ENCODE measurements at places on chromosomes 5 and 9.

- DNase-seq: no peak
Observed at GRCh38 chr5:134609232-134609851, 23.3 kb downstream of the SAR1B start.

DNA sequence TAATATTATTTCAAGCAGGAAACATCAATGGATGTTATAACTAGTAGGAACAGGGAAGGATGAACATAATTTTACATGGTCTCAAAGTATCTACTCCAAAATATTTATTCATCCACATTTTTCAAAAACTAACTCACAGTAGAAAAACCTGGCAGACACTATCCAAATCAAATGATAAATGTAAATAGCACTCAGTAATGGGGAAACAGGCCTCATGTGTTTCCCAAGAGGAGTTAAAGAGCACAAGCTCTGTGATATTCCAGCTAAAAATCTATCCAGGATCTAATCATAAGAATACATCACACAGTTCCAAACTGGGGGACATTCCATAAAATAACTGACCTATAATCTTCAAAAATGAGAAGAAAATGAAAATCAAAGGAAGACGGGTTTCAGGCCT lies 443.1 kb downstream of the ZNF608 start:
- no peak for DNase-seq

DNA sequence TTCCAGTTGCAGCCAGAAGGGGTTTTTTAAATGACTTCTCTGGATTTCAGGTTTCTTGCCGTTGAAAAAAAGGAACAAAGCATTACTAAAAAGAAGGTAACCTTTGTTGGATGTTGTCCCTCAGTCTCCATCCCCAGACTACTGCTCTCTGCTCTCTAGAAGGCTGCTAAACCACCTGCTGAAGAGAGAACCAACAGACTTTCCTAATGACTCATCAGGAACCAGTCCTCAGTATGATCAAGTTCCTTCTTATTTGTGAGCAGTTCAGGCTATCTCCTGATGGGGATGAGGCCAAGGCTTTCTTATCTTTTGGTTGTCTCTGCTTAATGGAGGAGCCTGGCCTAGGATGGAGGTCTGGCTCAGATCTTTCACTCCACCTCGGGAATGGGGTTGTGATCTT lies 4.1 kb downstream of the KIF4B start:
- DNase-seq: no peak

DNA sequence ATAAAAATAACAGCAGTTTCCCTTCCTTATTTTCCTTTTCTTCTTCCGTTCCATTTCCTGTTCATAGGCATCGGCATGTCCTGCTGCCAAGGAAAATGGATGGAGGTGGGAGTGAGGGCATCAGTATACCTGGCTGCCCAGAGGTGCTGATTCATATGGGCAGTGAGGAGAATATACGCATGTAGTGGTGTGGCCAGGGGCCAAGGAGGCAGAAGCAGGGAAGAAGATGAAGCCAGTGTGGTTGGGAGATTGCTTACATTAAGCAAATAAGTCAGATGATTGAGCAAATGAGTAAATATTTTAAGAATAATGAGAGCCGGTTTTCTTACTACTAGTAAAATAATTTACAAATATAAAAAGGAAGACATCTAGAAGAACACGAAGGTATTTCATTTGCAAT lies 344.9 kb upstream of the PAPPA start:
- no peak for DNase-seq

DNA sequence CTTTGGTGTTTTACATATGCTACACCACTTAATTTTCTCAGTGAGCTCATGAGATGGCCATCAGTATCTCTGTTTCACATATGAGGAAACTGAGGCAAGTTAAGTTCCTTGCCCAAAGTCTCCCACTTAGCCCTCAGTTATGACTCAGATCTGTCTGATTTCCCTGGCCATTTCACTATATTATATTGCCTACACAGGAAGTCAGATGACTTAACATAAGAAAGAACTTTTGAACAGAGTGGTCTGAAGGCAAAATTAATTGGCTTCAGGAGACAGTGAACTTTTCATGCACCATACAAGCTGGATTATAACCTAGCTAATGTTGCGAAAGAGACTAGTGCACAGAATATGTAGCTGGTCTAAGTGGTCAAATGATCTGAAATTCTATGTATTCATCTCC lies 221.6 kb downstream of the NFIB start:
- DNase-seq: no peak

GRCh38 chr5:95963650-95964410 lies 2.2 kb upstream of the ELL2 start:
- peak; percentile 47 for DNase-seq

GRCh38 chr5:168420461-168420860 lies 65.8 kb upstream of the RARS1 start:
- DNase-seq: no peak

- peak; percentile 71 for DNase-seq
Observed at GRCh38 chr9:68999393-69000105, 14.4 kb downstream of the PRKACG start.

GRCh38 chr5:91229031-91229727 lies 153.9 kb downstream of the ARRDC3 start:
- no peak for DNase-seq

- peak; percentile 33 for DNase-seq
Observed at GRCh38 chr5:65927503-65928321, 1.3 kb downstream of the ERBIN start.

DNA sequence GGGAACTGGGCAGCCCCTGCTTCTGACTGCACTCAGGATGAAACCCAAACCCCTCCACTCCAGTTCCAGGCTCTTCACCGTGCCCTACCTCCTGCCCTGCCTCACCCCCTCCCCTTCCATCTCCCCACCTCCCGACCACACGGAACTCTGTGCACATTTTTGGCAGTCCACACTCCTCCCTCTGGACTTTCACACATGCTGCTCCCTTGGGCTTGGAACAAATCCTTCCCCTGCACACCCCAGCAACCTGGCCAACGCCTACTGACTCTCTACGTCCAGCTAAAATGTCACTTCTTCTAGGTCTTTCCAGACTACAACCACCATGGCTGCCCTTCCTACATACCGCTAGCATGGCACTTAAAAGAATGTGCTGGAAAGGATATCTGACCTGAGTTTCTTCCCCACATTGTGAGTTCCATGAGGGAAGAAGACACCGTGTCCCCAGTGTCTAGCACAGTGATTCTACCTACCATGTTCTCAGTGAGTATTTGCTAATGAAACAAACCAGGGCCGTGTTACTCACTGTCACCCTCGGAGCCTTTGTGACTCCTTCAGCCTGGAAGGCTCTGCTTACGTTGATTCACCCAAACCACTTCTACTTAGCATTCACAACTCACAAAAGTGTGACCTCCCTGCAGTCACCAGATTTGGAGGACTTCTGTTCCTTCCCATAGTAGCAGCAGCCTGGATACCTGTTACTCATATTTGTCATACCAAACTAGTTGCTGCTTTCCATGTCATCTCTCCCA lies 18.7 kb downstream of the RETREG1 start:
- no peak for DNase-seq

GRCh38 chr5:34749431-34749873 lies 89.5 kb upstream of the TTC23L start:
- no peak for DNase-seq

GRCh38 chr9:98193336-98193944 lies 1.0 kb upstream of the CORO2A start:
- DNase-seq: no peak

DNA sequence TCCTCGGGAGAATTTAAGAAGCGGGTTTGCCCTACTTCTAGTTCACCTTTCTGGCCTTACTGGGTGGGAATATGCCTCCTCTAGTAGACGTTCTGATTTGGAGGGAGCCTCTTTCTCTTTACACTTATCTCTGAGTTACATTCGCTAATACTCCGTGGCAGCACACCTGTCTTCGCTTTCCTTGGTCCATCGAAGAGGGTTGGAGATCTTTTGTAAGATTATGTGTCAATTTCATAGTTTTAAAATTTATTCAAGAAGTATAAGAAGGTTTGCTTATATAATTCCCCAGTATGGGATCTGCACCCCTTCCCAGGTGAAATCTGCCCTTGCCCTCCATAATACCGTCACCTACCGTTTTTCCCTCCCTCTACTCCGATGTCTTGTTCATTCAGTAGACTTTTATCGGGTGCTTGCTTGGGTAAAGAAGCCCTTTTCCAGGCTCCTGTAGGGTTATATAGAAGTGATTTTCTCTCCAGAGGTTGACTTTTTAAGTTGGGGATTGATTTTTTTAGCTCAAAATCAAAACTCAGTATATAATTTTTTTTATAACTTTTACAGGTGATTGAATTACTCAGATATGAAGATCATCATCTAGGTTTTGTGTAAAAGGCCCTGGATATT lies 1.1 kb downstream of the GPBP1 start:
- DNase-seq: no peak

DNA sequence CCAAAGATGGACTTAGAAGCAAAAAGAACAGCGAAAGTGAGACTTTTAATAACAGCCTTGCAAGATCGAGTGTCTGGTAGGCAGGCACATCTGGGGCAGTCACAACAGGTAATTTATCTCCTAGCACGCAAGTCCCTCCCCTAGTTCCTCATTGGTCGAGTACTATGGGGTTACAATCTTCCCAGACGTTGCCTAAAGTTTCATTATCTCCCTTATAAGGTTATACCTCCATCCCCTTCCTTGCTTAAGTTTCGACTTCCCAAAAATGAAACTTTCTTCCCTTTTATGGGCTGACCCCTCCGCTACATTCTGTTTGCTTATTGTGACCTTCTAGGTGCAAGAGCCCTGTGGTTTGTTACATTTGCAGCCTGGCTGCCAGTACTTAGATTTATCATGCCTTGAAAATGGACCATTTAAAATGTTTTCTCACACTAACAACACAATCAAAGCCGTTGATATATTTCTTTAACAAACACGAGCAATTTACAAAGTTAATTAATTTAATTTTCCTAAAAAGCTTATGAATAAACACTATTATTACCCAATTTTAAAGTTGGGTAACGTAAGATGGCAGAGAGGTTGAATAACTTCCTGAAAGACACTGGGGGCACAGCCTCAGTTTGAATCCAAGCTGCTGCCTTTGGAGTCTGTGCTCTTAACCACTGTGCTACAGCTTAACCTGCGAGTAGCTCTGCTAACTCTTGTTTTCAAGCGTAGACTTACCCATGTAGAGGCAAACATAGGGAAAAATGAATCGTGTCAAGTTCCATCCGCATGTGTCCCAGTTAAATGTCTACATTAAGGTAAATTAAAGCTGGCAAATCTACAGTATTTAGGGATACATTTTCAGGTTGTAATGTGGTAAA lies 91.7 kb downstream of the EDIL3 start:
- no peak for DNase-seq

DNA sequence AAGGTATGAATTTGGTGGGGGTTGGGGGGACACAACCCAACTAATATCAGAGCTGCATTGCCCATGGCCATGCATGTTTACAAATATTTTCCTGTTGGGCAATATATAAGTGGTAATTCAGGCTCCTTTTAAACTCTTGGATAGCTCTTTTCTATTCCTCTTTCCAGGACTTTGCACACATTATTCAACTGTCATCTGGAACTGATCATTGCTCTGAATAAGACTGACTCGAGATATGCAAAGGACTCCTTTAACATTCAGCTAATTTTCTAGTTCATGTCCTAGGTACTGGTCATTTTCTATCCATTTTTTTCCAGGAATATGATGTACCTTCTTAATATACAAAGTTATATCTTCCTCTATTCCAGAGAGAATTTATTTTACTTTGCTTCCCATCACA lies 89.5 kb upstream of the STK32A start:
- DNase-seq: no peak

GRCh38 chr9:23307731-23308513 lies 518.1 kb downstream of the ELAVL2 start:
- no peak for DNase-seq

DNA sequence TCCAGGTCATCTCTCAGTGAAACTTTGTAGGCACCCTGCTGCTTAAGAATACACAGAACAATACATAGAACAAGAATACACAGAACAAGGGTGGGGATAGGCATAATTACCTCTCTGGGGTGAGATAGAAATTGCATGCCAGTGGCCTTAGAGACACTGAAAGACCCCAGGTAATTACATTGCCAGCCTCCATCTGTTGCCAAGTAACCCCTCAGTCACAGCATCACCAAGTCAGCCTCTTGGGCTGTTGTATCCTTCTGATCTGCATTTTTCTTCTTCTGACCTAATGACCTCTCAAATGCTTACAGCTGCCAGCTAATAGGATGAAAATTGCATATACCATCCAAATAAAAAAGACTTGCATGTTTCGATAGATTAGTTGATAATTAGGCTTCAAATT lies 167.7 kb downstream of the GRIA1 start:
- DNase-seq: no peak

GRCh38 chr5:621341-621761 lies 9.2 kb downstream of the CEP72 start:
- DNase-seq: no peak

DNA sequence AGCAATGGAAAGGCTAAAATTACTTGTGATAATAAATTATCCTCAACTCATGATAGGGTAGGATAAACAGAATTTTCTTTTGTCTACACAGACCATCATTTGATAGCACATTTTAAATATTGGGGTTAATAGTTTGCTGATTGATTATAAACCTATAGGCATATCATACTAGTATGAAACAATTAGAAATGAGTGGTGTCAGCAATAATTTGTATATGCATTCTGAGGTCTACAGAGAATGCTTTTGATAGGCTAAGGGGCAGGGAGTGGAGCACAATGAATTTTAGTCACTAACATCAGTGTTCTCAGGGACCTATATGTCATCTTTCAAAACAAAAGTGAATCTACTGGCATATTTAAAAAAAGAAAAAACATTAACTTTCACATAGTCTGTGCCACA lies 27.8 kb upstream of the NADK2 start:
- no peak for DNase-seq

DNA sequence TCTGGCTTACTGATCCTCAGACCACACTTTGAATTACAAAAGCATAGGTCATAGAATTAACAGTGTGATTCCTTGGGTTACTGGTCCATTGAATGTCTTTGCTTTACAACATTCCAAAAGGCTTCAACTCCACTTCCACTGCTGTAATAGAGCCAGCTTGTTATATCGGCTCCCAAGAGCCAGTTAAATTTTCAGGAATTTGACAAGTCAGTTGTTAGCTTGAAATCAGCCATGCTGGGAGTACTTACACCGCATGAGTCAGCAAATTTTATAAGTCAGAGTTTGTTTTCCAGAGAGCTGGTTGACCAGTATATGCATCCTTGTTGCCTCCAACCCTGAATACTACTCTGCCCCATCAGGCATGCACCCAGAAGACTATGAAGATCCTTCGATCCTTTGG lies 73.1 kb downstream of the FOXB2 start:
- DNase-seq: no peak

DNA sequence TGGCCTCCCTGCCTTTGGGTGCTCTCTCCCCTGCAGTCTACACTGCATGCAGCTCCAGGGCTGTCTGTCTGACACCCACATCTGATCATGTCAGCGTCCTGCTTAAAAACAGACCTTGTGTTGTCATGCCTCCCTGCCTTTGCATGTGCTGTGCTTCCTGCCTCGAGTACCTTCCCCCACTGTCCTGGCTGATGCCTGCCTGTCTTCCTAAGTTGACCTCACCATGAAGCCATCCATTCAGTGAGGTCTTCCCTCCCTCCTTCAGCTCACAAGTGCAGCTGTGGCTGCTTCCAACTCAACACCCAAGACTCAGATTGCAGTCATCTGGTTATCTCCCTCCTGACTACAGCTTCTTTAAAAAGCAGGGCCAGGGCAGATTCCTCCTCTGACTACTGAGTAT lies 5.5 kb downstream of the ANGPTL2 start:
- no peak for DNase-seq

All from stimulated activated CD4-positive, alpha-beta T cell treated with anti-CD3 and anti-CD28 coated beads, Interleukin-15, amount 100 ng/mL, for 24 hours (primary cell).